ENCODE measurements at places on chromosomes 5 and 9.

DNA sequence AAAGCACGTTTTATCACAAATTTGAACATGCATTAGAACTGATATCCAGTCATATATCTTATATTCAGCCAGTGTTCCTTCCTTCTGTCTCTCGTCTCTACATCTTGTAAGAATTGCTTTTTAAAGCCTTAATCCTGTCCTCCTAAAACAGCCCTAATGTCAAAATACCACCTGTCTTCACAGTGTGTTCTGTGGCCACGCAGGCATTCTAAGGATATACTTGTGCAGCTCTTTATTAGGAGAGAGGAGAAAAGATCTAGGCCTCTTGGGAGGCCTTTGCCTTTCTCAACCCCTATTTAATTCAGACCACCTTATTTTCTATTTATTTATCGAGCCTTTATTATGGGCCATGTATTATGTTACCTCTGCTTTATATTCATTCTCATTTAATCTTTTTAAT, 78.3 kb downstream of the MAN2A1 start:
- DNase-seq = no peak

- no peak for DNase-seq
Observed at GRCh38 chr5:124310453-124310852, 436.0 kb downstream of the ZNF608 start.

- no peak for DNase-seq
Observed at GRCh38 chr9:108673386-108673785, 182.4 kb downstream of the ACTL7B start.

DNA sequence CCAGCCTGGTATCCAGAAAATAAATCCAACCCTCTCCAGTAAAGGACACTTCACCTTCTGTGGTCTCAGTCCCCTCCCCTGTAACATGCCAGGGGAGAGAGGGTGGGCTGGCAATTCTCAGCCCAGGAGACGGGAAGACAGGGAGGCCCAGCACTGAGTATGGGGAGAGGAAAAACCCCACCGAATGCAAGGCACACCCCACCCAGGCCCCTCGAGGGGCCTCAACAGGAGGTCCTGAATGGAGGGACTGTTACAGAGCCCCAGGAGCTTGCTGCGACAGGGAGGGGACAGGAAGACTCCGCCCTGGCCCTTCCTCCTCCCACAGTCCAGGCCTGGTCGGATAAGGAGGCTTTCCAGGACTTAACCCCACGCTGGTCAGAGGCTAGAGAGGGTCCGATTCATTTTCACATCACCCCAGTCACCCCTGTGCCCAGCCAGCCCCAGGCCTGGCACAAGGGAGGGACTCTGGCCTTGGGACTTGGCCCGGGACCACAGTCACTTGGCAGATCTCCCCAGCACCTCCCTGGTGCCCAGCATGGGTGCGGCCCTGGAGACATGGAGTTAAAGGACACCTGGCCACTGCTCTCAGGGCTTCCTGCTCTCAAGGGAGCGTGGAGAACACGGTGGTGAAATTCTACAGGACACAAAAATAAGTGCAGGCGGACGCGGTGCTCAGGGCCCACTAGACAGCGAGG, 44.9 kb upstream of the STXBP1 start:
- DNase-seq = no peak

DNA sequence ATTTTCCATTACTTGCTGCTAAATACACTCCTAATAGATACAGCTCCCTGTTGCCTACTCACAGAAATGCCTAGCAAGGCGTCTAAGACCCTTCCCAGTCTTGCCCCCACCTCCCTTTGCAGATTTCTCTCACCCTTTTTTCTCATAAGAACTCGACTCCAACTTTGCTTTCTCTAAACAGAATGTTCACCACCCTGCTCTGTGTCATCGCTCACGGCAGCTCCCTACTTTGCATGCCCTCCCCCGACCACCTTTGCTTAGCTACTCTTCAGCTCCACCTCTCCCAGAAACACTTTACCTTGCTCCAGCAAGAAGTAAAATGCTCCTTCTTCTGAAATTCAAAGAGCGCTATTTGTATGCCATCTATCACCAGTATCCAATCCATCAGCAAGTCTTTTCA, 15.2 kb upstream of the PPP1R2B start:
- no peak for DNase-seq

Data from C1 segment of cervical spinal cord (tissue), 14 donors.